ENCODE measurements at places on chromosomes 2 and 18.

DNA sequence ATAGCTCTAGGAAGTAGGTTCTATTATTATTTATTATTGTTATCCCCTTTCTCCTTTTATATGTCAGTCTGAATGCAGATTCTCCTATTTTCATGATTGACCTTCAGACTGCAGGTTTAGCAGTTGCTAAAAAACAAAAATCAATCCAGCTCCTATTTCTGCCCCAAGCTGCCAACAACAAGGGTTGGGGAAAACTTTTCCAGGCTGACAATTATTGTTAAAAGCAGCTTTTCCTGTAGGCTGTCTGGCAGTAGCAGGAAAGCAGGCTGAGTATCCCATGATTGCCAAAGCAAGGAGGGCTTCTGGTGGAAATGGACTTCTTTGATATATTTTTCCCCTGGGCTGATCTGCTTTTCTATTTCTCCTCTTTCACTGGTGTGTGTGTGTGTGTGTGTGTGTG lies 78.0 kb upstream of the CTLA4 start:
- no peak for DNase-seq

DNA sequence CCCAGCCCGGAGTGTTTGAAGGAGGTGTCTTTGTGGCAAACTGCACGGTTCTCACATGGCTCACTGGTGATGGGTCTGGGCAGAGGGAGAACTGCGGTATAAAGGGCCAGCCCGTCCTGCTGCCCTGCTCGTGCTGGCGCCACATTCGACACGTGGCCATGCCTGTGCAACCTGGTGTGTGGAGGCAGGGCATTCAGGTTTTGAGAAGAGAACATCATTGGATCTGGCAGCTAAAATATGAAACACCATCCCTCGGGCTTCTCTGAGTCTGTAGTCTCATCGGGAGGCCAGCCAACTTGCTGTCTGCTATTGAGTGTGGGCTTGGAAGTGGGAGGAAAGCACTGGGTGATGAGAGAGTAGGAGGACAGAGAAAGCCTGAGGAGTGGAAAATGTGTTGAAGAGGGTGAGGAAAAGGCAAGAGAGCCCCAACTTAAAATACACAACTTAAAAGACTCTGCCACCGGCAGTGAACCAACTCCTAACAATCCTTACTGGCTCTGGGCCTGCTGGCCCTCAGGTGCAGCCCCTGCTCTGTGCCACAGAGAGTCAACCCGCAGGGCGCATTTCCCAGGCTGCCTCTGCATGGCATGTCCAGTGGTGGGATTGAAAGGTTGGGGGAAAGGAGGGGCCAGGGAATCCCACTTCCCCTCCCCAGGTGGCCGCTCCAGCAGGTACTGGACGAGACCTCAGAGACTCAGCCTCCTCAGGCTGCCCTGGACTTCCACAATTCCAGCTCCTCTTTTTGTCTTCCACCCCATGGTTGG lies 112.7 kb upstream of the DLX2 start:
- DNase-seq, result no peak

DNA sequence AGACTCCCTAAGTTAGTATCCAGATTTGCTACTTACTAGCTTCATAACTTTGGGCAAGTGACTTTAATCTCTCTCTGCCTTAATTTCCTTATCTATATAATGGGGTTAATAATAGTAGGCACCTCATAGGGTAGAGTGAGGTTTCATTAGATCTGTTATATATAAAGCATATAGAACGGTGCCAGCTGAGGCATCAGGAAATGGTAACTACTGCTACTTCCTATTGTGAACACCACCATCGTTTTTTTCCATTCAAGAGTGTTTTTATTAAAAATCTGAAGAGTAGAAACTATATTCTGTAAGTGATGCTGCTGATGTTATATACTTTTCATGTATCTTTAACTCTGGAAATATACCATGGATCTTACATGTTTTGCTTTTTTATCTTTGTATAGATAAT lies 44.3 kb downstream of the MALT1 start:
- DNase-seq, result no peak

- DNase-seq, result no peak
These were observed 173.1 kb downstream of the SEPTIN10 start for GRCh38 chr2:109440499-109441156.

- DNase-seq, result no peak
These were observed 31.3 kb downstream of the COLEC12 start for GRCh38 chr18:468955-469790.

DNA sequence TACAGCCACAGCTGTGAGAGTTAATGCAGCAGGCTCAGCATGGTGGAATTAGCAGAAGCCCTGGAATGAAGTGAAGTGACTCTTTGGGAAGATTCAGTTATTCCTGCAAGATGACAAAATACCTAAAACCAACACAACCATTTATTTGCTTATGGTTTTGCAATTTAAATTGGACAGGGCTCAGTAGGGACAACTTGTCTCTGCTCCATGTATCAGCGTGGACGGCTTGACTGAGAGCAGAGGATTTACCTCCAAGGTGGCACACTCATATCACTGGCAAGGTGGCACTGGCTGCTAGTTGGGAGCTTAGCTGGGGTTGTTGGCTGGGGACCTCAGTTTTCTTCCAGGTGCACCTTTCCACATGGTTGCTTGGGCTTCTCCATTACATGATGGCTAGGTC lies 58.3 kb downstream of the LTBP1 start:
- DNase-seq, result no peak

DNA sequence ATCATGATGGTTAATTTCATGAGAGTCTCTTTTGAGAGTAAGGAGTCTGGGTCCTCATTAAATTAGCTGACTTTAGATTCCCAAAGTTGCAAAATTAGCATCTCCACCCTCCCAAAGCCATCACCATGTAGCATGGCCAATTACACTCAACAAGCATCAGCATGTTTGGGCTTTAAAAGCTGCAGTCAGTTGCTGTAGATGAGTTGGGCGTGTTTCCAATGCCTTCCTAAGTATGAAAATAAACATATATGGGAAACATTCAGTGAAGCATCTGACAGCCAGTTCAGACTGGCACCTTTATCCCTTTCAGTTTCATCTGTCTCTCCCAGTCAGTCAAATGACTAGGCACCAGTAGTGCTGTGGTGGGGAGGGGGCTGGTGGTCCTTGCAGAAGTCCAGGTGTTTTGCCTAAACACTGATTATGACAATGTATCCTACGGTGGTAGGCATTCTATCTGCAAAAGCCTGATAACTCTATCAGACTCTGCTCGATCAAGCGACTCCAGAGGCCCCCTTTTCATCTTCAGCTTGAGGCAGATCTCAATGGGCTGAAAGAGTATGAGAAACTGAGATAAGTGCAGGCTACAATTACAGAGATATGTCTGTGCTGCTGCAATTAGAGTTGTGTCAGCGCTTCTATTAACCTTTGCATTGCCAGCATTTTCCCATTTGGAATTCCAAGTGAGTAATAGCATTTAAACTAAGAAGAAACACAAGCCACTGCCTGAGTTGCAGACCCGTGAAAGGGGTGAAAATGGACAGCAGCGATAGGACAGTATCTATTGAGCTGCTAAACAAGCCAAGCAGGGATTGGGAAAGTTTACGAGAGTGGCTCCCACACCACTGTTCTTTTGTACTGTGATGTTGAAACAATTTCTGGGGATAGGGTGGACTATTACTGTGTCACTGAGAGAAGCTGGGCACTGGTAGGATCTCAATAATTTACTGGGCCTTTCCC lies 67.3 kb upstream of the SPOPL start:
- DNase-seq, result no peak

DNA sequence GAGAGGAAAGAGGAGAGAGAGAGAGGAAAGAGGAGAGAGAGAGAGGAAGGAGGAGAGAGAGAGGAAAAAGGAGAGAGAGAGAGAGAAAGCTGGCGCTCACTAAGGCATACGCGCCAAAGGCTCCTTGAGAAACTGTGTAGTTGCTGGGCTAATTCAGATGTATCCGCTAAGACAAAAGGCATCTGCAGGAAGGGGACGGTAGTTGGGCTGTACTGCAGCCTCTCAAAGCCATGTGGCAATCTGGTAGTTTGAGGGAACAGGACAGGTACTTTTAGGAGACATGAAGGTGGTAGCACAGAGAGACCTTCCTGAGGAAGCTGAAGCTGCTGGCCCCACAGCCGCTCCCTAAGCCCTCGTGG lies 31.6 kb downstream of the THNSL2 start:
- DNase-seq, result no peak

- DNase-seq, result no peak
These were observed 416.0 kb upstream of the MMADHC start for GRCh38 chr2:150003544-150003943.

GRCh38 chr18:78983512-78983911 lies 3.9 kb downstream of the SALL3 start:
- no peak for DNase-seq

GRCh38 chr2:215899141-215900074 lies 113.9 kb downstream of the MREG start:
- no peak for DNase-seq

DNA sequence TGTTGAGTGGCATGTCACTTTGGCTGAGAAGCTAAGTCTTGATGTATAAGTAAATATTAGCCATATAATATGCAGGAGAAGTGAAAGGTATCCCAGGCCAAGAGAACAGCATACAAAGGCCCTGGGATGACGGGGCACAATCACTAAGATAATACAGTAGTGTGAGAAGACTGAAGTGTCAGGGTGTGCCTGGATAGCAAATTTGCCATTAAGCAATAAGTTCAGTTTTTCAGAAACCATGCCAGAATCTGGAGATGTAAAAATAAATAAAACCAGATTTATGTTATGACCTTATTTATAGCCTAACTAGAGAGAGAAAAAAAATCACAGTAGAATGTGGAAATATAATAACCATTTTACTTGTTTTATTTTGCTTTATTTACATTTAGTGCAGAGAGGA lies 1858.7 kb upstream of the CELF4 start:
- DNase-seq, result no peak

DNA sequence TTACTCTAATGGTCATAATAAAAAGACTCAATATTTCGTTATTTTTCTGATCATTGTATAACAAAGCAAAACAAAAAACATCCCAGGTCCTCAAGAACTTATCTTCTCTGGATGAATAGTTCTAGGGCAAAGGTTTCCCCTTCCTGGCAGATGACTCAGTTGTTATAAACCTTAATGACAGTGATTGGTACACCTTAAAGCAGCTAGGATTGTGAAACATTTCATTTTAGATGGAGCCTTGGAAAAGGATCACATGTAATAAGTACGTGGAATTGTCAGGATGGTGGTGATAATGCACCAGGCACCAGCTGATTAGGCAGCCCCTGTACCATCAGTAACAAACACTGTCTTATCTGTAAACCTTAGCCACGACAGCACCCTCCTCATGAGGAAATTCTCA lies 47.2 kb downstream of the MEP1B start:
- DNase-seq, result no peak

GRCh38 chr2:42639340-42640077 lies 71.1 kb downstream of the MTA3 start:
- no peak for DNase-seq

Measured in HT-29 (cell line).